MV-4-11 (cell line): ENCODE measurements at places on chromosomes 11 and 22.
A peak's percentile ranks its signal among the peaks of the same experiment; 100 is the strongest.

GRCh38 chr11:130740819-130741218, 175.5 kb downstream of the SNX19 start:
- DNase-seq = no peak

- no peak for DNase-seq
These were observed 198.4 kb downstream of the SBF2 start for GRCh38 chr11:10095412-10096208.

DNA sequence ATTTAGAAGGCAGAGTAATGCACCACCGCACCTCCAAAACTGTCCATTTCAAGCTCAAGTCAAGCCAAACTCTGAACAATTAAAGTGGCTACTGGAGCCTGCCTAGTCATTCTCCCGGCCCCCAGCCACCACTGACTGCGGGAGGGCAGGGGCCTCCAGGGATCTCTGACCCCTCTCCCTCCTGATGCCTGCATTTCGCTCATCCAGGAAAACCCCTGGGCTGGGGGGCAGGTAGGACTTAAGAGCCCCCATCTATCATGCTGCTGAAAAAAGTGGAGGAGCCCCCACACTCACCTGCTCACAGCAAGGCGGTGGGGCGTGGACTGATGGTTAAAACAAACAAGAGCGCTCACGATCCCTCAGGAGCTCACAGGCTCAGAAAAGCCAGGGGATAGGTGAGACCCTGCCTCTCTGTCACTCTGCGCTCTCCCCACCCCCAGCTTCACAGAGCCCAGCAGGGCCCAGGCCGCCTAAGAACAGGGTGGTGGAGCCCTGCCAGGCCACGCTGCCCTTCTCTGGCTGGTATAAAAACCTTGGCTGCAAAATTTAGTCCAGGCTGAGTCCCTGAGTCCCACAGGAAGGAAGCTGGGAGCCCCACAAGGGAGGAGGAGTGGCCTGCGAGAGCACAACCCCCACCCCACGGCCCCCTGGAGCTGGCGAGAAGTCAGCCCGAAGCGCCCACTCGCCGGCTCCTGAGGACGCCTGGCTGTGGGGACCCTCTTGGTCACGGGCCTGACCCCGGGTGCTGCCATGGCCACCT, 21.0 kb upstream of the MOB2 start:
- DNase-seq = no peak

DNA sequence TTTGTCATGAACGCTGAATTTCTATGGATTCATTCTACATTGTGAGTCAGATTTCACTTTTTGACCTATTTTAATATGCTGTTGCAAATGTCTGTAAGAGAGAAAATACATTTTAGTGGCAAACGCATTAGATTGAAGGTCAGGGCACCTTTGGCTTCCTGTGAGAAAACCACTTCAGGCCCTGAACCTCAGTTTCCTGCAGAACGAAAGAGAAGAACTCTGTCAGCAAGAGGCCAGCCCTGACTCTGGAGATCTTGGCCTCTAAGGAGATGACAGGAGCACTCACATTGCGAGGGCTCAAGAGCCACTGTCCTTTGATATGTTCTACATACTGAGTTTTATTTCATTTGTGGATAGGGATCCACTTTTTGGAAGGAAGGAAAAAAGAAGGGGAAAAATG, 83.6 kb downstream of the KCNJ1 start:
- DNase-seq = no peak

- peak; percentile 81 for DNase-seq
These were observed 4.7 kb downstream of the KLHL35 start for GRCh38 chr11:75428281-75428724.

- DNase-seq = no peak
These were observed 27.4 kb downstream of the FAT3 start for GRCh38 chr11:92251980-92252379.
